NCI-H2081 treated with DMSO at 0.1 percent for 48 hours (cell line): ENCODE measurements at places on chromosomes 5 and 9.

DNA sequence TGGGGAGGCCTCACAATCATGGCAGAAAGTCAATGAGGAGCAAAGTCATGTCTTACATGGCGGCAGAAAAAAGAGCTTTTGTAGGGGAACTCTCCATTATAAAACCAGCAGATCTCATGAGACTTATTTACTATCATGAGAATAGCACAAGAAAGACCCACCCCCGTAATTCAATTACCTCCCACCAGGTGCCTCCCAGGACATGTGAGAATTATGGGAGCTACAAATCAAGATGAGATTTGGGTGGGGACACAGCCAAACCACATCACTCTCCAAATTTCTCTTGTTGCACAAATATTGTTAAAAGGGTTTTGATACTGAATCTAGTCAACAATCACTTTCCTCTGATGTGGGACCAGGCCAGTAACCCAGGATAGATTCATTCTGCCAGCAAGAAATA is 1176.1 kb downstream of the CDH9 start:
- DNase-seq: no peak

- peak; percentile 54 for DNase-seq
Measured at GRCh38 chr5:62124266-62124665, 181.7 kb upstream of the KIF2A start.

- no peak for DNase-seq
Measured at GRCh38 chr5:23588841-23589326, 81.5 kb downstream of the PRDM9 start.

GRCh38 chr9:118652912-118653311 is 716.3 kb downstream of the BRINP1 start:
- no peak for DNase-seq

DNA sequence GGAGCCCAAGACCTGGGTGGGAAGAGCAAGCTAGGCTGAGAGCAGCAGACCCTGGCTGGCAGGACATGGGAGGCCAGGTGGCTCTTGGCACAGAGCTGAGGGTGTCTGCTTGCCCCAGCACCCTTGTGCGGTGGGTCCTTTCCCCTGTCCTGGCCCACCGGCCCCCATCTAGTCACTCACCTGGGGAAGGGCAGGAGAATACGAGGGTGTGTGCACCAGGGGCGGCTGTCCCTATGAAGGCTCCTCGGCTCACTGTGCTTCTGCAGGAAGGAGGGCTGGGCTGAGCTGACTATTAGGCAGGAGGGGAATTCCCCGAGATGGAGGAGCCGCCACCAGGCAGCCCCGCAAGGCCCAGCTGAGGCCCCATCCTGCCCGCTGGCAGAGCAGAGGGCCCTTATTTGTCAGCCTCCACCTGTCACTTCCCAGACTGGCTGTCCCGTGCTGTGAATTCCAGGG is 6.1 kb upstream of the TNIP1 start:
- no peak for DNase-seq

DNA sequence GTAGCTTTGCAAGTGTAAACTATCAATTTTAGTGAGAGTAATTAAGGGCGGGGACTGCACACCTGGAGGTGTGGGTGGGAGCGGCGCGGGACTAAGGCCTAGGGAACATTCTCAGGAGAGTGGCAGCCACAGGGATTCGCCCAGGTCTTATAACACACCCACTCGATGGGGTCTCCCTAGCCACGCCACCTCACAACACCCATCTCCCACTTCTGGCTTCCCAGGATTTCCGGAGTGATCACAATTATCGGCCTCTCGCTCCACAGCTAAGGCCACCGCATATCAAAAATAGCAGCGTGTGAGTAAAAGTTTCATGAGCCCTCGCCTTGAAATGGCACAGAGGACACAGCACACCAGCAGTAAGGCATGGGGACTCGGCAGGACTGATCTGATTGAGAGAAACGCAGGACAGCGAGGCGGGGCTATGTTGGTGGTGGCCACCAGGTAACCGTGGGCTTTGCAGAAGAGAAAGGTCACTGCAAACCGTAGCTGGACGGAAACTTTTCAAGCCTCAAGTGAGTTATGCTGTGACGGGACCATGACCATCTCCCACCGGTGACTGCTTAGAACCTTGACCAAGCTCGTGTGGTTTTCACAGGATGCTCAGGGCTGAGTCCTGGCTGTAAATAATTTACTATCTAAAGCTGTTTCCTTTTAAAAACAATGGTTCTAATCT is 1.1 kb upstream of the LPAR1 start:
- no peak for DNase-seq

- no peak for DNase-seq
Measured at GRCh38 chr9:77710965-77711648, 63.0 kb upstream of the GNA14 start.

DNA sequence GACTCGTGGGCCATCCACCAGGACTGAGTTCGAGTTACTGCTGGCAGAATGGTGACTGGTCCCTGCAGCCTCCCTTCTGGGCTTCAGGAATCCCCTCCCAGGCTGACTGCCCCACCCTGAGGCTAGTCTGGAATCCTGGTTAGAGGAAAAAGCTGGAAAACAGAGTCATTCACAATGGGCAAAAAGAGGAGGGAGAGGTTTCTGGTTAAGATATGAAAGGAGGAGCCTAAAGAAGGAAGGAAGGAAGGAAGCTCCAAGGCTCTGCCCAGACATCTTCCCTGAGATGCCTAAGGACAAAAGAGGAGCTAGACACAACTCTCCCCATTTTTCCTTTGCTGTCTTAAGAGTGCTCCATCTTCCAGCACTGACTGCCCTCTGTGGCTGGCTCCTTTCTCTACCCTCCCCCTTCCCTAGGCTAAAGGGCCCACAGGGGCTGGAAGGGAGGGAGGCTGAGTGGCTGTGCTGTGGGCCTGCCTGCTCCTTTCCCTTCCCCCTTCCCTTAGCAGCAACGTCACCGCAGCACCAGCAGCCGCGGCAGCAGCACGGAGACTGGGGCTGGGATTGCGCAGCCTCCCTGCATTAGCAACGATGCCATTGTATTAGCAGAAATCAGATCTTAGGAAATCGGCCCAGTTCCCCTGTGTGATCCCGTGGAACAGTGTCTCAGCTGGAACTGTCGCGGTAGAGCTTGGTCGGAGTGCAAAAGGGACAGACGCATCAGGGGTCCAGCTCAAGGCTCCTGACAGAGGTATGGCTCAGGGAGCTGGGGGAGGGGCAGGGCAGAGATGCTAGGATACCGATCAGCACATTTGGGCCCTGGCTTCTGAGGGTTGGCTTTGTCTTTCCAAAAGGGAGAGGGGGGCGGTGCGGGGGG is 48.7 kb downstream of the RUSC2 start:
- DNase-seq: no peak

GRCh38 chr5:173823721-173824567 is 64.2 kb upstream of the CPEB4 start:
- no peak for DNase-seq

DNA sequence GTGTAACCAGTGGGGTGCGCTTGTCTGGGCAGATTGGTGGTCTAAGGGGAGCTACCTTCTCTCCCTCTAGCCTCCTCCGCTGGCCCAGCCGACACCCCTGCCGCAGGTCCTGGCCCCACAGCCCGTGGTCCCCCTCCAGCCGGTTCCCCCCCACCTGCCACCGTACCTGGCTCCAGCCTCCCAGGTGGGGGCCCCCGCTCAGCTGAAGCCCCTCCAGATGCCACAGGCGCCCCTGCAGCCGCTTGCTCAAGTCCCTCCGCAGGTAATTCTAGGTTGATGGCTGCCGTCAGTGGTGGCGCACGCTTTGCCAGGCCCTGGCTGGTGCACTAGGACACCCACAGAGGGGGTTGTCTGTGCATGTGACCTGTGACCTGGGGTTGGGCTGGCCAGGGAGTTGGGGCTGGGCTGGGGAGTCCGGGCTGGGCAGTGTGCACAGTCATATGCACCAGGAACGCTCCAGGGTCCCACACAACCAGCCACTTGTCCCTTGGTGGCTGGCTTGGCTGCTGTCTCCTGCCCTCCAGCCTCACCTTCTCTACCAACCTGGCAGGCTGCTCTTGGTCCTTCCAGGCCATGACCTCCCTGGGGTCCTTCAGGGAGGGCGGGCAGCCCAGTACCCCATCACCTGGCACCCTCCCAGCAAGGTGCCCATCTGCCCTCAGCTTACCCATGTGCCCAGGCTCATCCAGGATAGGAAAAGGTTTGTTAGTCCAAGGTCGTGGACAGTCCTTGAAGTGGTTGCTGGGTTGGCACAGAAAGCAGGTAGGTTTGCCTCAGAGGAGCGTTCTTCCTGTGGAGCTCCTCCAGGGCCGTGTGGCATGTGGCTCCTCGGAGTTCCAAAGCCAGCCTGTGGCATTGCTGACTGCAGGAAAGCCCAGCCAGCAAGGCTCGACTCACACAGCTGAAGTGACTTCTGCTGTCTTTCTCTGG is 73.2 kb downstream of the WNK2 start:
- no peak for DNase-seq

DNA sequence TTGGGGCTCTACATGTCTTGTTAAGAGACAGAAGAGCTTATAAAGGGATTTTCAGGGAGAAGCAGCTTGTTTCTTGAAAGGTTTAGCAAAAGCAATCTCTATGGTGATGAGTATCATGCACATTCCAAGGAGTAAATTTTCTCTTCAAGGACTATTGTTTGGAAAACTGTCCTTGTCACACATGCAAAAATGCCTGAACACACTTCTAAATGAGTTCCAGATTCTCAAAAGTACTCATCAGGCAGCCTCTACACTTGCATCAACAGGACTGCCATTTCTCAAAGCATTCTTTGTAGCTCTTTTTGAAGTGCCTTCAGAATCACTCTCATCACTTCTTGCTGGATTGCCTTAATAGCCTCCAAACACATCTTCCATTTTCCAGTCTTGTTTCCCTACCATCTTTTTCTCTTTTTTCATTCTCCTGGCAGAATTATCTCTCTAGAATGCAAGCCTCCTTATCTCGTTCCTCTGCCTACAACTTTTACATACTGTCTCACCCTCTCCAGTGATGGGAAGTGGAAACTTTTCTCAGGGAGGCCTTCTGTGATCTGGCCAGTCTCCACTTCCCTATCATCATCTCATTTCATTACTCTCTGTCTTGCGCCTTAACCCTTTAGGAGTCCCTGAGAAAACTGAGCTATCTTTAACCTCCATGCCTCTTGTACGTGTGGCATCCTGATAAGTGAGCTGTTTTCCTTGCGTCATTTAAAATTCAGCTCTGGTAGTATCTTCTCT is 631.5 kb upstream of the TLE4 start:
- DNase-seq: no peak

DNA sequence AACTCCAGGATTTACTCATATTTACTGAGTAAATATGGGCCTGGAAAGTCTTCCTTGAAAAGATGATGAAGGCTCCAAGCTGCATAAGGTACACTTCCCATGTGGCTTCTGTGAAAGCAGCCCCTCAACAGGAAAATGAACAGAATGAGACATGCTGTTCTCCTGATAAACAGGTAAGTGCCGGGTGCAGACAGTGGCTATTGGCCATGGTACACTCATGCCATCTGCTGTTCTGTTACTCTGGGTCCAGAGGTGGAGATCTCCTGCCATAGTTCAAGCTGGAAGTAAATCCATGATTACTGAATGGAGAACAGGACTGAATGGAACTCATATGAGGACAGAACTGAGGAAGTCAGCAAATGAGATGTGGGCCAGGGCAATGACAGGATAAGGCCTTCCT is 103.6 kb downstream of the SLIT3 start:
- DNase-seq: no peak

- no peak for DNase-seq
Measured at GRCh38 chr9:135440620-135441019, 39.0 kb upstream of the PPP1R26 start.

DNA sequence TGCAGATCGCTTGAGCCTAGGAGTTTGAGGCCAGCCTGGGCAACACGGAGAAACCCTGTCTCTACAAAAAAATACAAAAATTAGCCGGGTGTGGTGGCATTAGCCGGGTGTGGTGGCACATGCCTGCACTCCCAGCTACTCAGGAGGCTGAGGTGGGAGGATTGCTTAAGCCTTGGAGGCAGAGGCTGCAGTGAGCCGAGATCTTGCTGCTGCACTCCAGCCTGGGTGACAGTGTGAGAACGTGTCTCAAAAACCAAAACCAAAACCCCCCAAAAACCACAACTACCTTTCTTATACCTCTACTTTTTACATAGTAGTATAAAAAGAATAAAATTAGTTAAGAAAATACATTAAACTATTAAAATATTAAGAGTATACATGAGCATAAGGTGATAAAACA is 121.2 kb downstream of the RAPGEF6 start:
- DNase-seq: no peak

GRCh38 chr5:175467983-175468690 is 10.2 kb upstream of the SFXN1 start:
- no peak for DNase-seq

- DNase-seq: no peak
Measured at GRCh38 chr5:10885026-10885425, 124.0 kb upstream of the DAP start.

- DNase-seq: peak; percentile 48
Measured at GRCh38 chr5:73496984-73497457, 1.2 kb upstream of the BTF3 start.

DNA sequence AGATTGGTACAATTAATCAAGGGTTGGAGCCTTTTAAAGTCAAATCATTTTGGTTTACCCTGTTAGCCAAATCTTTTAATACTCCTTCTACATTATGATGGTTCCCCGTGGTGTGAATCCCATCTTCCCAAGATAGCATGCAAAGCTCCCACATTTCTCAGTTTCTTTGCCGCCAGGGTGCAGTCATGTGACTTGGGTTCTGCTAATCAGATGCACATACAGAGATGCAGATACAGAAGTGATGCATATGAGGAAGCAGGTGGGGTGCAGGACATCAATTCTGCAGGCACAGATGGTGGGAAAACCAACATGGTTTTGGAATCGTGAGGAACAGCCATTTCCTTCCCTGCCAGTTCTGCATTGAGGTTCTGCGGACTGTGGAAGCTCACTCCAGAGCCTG is 8.4 kb upstream of the MAST4 start:
- DNase-seq: no peak

GRCh38 chr9:78502566-78502965 is 205.6 kb downstream of the PSAT1 start:
- no peak for DNase-seq

- DNase-seq: no peak
Measured at GRCh38 chr5:74810915-74811314, 43.9 kb downstream of the NSA2 start.

- no peak for DNase-seq
Measured at GRCh38 chr5:181167814-181168488, 20.6 kb downstream of the OR2V2 start.

DNA sequence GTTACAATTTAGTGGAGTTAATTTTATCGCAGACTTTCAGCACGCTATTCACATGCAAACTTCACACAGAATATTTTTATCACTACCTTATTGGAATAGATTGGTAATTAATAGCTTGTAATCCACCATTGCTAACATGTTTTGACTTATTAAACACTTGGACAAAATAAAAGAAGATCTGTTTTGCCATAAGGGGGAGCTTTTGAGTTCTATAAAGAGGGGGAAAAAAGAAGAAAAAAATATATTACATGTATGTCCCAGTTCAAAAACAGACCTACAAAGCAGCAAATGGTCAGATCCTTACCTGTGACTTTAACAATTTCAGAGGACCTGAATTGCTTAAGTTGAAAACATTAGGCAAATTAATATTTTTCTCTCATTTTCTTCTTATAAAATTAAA is 1.2 kb upstream of the PAPPA start:
- no peak for DNase-seq

- DNase-seq: no peak
Measured at GRCh38 chr5:157350939-157351801, 85.2 kb downstream of the CYFIP2 start.

- DNase-seq: no peak
Measured at GRCh38 chr9:90881648-90882047, 80.0 kb downstream of the SYK start.

GRCh38 chr9:127182901-127183746 is 60.7 kb upstream of the ANGPTL2 start:
- DNase-seq: no peak

- no peak for DNase-seq
Measured at GRCh38 chr5:62584391-62584790, 5.8 kb downstream of the LRRC70 start.
